ENCODE measurements at places on chromosomes 1 and 21.

DNA sequence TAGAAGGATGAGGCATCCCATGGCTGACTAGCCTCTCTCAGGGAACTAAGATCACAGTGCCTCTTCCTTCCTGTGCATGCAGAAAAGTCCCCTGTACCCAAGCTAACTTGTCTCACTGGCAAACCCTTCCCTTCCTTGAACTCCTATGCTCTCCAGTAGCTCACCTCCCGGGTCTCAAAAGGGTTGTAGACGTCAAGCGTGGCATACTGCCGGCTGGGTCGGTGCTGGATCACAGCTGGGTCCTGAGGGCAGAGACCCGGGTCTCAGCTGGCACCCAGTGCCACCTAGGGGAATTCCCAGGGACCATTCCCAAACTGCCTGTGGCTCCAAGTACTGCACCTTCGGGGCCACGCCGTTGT, 688 bp downstream of the SCAMP3 start:
- DNase-seq = no peak

DNA sequence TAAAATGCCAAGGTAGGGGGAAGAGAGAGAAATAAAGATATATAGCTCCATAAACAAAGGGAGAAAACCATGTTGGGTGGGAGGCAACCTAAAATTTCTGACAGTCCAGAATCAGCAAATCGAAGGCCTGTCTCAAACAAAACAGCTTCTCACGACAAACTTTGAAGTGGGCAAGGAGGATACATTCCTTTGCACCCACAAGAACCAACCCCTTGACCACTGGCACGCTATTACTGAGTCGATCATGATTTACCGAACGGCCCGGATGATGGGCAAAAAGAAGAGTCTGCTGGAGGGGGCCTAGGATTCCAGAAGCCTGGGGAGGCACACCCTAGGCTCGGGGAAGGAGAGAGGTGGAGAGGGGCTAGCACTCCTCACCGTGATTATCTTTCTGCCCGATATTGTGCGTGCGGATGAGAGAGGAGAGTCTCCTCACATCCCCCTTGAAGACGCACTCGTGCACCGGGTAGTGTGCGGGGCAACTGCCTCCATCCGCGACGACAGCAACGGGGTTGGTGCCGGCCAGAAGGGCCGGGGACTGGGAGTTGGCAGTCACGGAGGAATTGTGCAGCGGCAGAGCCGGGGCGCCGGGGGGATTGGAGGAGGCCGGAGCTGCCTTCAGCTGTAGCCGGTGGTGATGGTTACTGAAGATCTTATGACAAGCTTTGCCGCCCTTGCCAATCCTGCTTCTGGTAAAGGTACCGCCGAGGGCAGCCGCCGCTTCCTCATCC, 756 bp downstream of the ANKRD13C start:
- DNase-seq = no peak

- DNase-seq = no peak
Measured at GRCh38 chr1:232218955-232219865, 410.7 kb downstream of the SIPA1L2 start.

DNA sequence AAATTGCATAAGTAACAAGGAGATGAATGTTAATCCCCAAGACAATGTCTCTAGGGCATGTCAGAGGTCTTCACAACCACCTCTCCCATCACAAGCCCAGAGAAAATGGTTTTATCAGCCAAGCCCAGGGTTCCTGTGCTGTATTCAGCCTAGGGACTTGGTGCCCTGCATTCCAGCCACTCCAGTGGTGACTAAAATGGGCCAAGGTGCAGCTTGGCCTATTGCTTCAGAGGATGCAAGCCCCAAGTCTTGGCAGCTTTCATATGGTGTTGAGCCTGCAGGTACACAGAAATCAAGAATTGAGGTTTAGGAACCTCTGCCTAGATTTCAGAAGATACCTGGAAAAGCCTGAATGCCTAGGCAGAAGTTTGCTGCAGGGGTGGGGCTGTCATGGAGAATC, 1118.6 kb downstream of the PLA2G4A start:
- no peak for DNase-seq

- DNase-seq = no peak
Measured at GRCh38 chr1:19009126-19009881, 52.8 kb upstream of the IFFO2 start.

- DNase-seq = no peak
Measured at GRCh38 chr1:9909234-9910046, 629 bp downstream of the CTNNBIP1 start.

- DNase-seq = no peak
Measured at GRCh38 chr1:95057351-95057750, 15.4 kb downstream of the ALG14 start.

- DNase-seq = no peak
Measured at GRCh38 chr1:69528376-69528775, 39.3 kb upstream of the LRRC7 start.

- no peak for DNase-seq
Measured at GRCh38 chr1:80540149-80540548, 1260.6 kb upstream of the ADGRL2 start.

DNA sequence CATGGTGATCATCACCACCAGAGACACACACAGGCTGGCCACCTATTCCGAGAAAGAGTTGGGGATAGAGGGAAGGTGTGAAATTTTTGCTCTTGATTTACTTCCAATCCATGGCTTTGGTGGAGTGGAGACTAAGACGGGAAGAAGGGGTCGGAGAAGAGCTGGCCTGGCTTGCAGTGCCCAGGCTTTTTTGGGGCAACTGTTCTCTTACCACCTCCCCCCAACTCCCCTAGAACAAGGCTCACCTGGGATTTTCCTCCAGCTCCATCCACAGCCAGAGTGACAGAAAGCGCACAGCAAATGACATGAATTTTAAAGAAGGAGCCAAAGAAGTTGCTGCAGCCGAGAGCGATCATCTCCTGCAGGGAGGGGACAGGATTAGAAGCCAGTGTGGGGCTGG, 16.0 kb downstream of the SLC26A9 start:
- DNase-seq = no peak

GRCh38 chr1:167409183-167409582, 109.1 kb downstream of the CD247 start:
- DNase-seq = no peak

- no peak for DNase-seq
Measured at GRCh38 chr1:169364948-169365347, 2.6 kb downstream of the NME7 start.

GRCh38 chr1:57341721-57342120, 82.1 kb downstream of the DAB1 start:
- DNase-seq = no peak

DNA sequence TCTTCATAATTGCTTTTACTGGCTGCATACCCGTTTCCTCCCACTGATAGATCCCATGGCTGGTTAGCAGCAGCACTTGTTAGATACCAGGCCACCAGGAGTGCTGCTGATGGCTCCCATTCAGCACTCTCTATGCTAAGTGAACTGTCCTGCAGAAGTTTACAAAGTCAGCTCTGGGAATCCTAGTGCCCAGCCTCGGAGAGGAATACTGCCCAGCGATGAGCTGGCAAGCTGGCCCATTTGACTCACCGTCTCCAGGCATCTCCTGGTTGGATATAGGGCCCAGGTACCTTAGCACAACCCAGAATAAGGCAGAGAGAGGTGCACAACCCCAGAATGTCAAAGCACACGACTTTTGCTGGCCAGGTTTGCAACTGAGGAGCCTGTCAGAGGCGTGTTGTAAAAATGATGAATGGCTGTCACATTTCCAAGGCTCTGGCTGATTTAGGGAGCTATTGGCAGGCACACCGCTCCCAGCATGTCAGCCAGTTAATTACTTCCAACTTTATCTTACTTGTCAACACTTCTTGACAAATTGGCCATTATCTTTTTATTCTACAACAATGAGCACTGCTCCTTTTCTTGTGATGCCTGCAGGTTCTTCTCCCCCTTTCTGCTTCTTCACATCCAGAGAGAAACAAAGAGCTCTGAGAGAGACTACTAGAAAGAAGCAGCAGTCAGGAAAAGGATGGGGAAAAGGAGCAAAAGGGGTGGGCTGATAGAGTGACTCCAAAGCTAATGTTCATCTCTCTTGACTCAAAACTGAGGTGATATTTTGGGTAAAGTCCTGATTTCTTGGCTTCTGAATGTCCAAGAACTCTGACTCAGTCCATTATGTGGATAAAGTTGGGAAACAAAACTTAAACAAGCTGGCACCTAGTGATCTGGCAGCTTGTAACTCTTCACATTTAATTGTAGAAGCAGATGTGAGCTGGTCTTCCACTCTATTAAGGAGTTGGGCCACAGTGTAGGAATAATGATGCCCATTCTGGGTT, 10.8 kb upstream of the ANGPTL7 start:
- no peak for DNase-seq

- DNase-seq = no peak
Measured at GRCh38 chr1:156895927-156896326, 2.4 kb downstream of the PEAR1 start.

- no peak for DNase-seq
Measured at GRCh38 chr1:193313354-193314140, 127.1 kb upstream of the B3GALT2 start.

DNA sequence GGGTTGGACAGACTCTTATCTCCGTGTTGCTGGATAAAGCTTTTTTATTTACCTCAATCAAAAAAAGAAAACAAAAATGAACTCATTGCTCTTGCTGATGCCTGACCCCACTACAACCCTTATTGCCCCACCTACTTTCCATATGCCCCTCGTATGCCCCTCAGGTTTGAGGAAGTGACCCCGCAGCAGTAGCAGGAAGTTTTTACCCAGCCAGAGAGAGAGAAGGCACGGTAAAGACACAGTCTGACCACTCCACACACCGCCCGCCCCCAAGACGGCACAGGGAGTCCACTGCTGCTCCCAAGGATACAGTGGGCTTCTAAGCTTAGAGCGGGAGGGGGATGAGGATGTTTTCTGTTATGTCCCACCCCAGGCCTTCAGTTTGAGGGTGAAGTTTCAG, 9.8 kb downstream of the PLEKHO1 start:
- DNase-seq = no peak

DNA sequence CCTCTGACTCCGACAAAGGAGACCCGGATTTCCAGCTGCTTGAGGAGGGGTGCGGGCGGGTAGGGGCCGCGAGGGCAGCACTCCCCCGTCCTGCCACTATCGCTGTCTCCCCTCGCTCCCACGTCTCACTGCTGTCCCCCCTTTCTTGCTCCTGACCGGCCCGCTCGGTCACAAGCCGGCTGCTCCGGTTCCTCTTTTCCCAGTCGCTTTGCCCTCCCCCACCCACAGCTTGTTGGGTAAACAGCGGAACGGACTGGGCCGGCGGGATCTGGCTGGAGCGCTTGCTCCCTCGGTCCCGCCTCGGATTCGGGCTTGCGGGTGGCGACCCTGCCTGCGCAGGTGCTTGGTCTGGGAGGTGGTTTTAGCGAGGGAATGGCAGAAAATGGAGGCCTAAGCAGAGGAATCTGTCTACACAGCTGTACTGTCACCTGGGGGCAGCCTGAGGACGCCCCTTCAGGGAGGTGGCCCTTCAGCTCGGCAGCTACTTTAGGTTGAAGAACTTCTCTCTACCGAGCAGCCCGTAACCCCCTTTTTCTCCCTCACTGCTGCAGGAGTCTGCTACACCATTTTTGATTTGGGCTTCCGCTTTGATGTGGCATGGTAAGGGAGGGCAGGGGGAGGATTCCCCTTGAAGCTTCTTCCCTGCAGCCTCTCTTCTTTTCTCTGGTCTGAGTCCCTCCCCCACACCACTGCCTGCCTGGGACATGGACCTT, 645 bp downstream of the ATP6V0B start:
- no peak for DNase-seq

DNA sequence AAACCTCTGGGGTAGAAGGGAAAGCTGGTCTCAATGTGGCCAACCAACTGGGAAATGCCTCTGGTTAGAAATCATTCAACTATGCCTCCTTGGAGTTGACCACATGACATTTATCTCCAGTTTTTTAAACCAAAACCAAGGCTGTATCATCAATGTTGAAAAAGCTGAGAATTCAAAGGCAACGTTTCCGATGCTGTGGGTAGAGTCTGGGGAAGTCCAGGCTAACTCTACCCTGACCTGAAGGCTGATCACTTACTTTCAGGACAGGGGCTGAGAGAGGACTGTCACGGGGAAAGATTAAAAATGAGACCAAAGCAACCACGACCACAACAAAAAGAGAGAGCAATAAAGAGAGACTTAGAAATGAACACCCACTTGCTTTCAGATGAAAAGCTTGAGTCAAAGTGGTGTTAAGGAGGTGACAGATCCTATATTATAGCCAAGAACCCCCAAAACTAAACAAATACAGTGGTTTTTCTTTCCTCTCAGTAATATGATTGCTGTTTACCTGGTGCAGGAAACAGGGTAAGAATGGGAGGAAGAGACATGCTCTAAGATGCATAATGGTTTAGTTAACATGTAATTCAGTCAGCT, 90.8 kb upstream of the TNFSF4 start:
- no peak for DNase-seq

DNA sequence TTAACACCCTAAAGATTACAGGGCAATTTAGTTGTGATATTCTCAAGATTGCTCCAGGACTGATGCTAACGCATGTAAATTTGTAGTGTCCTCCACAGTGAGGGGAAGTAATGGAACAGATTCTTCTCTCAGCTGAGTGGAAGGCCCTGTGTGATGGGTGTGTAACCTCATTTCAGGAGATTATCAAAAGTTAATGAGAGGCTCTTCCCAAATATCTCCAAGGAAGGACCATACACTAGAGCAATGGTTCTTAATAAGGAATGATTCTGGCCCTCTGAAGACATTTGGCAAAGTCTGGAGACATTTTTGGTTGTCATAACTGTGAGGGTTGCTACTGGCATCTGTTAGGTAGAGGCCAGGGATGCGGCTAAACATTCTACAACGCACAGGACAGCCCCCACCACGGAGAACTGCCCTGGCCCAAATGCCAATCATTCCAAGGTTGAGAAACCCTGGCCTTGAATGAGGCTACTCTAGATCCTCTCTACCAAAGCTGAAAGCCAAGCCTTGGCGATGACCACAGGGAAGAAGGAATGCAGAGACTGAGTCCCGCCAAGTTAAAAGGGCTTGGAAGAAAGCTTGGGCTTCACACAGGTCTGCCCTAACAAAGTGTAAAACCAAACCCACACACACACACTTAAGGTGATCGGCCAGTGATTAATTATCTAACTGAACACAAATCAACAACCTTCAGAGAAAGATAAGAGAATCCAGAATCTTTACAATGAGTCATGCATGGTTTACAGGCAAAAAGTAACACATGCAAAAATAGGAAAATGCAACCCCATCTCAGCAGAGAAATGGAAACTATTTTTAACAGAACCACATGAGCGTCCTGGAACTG, 135.8 kb downstream of the SYF2 start:
- no peak for DNase-seq

GRCh38 chr1:173202424-173203145, 4.5 kb downstream of the TNFSF4 start:
- no peak for DNase-seq

DNA sequence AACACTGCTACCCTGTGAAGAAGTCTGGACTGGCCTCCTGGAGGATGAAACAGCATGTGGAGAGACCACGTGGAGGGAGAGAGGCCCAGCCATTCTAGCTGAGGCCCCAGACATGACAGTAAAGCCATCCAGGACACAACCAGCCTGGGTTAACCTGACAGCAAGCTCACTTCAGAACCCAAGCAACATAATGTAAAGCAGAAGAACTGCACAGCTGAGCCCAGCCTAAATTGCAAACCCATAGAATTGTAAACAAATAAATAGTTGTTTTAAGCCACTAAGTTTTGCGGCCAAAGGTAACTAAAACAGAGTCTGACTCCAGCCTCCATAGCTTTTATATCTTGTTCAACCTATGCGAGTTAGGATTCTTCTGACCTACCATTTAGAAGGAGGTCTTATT, 97.2 kb upstream of the L1TD1 start:
- no peak for DNase-seq

Measured in NCI-H1930 (cell line).